ENCODE measurements at places on chromosomes 13 and 19.

GRCh38 chr13:90413548-90413947 is 933.9 kb upstream of the MIR17HG start:
- DNase-seq: no peak

GRCh38 chr13:36082806-36083205 is 48.4 kb downstream of the DCLK1 start:
- no peak for DNase-seq

- DNase-seq: no peak
Measured at GRCh38 chr13:37433086-37433485, 165.5 kb downstream of the POSTN start.

DNA sequence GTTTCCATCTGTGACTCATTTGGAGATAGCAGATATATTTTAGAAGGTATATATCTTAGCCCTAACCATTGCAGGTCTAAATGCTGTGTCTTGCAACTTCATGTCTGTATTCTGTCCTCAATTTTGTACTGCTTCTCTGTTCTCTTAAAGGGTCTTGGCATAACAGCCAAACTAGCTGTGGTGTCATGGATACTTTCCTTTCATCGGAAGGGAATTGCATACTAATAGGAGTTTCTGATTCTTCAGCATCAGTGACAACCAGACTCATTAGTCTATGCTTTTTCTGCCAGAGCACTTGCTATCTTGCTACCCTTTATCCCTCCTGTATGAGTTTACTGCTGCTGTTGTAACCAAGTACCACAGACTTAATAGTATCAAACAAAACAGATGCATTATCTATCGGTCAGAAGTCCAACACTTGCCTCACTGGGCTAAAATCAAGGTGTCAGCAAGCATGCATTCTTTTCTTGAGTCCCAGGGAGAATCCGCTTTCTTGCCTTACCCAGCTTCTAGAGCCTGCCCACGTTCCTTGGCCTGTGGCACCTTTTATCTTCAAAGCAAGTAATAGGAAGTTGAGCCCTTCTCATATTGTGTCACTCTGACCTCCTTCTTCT is 253.1 kb downstream of the HS6ST3 start:
- DNase-seq: no peak

GRCh38 chr13:91544723-91545122 is 146.3 kb downstream of the GPC5 start:
- DNase-seq: no peak

DNA sequence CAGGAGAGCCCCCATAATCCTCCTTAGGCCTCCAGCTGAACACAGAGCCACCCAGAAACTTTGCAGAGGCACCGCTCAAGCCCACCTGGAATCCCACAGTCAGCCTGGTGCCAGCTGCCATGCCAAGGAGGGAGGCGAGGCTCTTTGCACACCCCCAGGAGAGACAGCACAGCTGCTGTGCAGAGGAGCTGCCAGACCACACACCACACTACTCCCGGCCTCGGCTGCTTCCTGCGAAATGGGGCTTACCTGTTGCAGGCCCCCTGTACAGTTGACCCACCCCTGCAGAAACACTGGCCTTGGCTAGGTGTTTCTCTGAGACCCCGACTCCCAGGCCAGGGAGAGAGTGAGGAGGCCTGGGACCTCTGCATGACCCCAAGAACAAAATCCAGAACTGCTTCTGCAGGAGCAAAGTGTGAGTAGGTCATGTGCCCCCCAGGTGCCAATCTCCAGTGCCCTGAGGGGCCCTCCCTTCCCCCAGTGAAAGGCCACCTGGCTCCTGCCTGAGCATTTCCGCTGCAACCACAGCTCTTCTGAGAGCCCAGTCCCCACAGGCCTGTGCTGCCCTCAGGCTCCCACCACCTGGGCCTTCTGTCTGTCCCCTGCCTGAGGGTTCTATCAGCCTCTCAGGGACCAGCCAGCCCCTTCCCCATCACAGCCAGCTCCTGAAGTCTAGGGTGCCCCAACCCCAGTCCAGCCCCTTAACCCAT is 580.4 kb downstream of the UQCRFS1 start:
- DNase-seq: no peak

- no peak for DNase-seq
Measured at GRCh38 chr19:6117534-6117933, 7.2 kb upstream of the RFX2 start.

- no peak for DNase-seq
Measured at GRCh38 chr19:33404506-33405253, 31.2 kb downstream of the CEBPG start.

- no peak for DNase-seq
Measured at GRCh38 chr19:48961051-48961649, 4.0 kb upstream of the FTL start.

DNA sequence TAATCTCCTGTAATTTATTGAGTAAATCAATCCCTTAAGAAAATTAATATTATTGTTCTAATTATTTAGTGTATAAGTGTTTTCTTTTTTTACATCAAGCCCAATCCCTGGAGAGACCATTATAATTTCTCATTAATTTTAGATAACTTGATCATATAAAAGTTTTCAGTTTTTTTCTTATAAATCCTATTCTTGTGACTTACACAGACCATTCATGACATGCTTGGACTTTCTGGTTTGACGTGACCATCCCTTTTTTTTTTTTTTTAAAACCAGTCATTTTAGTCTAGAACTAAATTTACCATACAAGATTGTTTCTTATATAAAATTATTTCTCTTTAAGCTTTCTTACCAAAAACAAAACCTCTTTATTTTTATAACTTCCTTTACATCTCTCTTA is 5.4 kb upstream of the MTRF1 start:
- DNase-seq: no peak

DNA sequence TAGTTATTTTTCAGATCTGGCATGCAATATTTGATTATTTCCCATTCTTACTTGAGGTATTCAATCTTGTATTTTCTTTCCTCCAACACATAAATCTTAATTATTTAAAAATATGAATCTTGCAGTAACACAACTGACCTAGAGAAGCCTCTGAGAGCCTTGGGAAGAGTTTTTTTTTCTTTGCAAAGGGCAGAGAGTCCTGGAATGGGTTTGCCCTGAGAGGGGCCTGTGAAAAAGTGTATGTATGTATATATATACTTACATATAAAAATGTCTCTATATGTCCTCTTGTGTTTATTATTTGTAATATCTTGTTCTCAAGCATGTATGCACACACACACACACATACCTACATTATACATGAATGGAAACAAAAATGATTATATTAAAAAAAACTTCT is 801.2 kb upstream of the SLITRK1 start:
- DNase-seq: no peak

GRCh38 chr13:73998631-73999030 is 135.6 kb downstream of the KLF12 start:
- DNase-seq: no peak

DNA sequence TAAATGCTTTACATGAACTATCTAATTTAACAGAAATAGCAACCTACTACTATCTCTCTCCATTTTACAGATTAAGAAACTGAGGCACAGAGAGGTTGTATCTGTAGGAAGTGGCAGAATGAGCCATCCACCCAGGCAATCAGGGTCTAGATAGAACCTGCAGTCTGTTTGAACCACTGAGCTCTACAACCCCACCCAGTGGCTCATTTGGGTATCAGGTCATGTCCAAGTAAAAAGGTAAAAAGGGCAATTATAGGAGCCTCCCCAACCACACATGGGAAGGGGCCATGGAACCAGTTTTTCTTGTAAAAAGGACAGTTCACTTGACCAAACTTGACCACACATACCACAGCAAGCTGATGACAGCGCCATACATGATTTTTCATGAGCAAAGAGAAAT is 92.9 kb upstream of the SGCG start:
- DNase-seq: no peak

DNA sequence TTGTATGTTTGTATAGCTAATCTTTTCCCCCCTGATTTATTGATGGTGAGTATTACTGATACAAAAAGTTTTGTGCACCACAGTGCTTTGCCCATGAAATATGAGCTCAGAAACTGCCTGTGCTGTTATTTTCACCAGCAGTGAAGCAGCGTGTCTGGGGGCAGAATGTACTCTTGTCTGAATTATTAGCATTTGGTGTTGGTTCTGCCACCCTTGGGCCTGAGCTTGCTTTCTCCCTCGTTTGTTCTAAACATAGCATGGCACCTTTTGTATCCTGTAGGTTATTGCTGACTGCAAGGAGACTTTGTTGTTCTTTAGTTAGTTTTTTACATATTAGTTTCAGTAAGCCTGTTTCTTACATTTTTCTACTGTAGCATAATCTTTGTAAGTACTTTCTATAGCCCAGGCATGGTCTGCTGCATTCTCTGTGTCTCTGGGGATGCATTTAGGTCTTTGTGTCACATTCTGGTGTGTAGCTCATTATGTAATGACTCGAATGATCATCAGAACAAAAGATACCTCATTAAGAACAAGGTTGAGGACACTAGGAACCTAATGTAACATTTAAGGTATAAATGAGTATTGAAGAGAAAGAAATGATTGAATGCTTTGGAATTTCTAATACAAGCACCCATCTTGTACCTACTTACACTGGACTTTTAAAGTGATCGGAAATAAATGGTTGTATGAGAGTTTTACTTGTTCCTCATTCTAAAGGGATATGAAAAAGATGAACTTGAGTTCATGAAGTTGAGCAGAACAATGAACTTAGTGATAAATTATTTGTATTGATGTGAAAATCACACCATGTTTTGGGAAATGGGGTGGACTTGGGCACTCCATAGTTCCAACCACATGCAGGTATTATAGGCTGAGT is 50.3 kb upstream of the GPI start:
- DNase-seq: no peak

GRCh38 chr13:99729745-99730144 is 228.5 kb downstream of the TM9SF2 start:
- no peak for DNase-seq

DNA sequence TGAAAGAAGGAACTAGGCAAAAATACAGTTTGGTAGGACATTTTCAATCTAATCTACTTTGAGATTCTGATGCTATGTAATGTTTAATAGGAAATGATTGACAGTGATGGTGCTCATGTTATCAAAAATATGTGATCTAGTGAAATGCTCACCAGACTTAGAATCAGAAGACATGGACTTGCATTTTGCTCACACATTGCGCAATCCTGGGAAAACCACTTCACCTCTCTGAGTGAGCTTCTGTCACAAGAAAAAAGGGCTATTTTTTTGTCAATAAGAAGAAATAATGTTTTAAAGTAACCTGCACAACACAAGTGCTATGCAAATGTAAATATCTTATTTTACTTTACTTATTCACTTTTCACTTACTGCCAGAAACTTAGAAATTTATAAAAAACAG is 380.9 kb upstream of the HTR2A start:
- no peak for DNase-seq

- no peak for DNase-seq
Measured at GRCh38 chr13:48161530-48162179, 66.8 kb upstream of the MED4 start.

GRCh38 chr19:19032420-19033175 is 719 bp downstream of the SUGP2 start:
- no peak for DNase-seq

- DNase-seq: no peak
Measured at GRCh38 chr13:112159575-112160547, 92.9 kb downstream of the SOX1 start.

- no peak for DNase-seq
Measured at GRCh38 chr13:91719033-91719432, 320.6 kb downstream of the GPC5 start.

DNA sequence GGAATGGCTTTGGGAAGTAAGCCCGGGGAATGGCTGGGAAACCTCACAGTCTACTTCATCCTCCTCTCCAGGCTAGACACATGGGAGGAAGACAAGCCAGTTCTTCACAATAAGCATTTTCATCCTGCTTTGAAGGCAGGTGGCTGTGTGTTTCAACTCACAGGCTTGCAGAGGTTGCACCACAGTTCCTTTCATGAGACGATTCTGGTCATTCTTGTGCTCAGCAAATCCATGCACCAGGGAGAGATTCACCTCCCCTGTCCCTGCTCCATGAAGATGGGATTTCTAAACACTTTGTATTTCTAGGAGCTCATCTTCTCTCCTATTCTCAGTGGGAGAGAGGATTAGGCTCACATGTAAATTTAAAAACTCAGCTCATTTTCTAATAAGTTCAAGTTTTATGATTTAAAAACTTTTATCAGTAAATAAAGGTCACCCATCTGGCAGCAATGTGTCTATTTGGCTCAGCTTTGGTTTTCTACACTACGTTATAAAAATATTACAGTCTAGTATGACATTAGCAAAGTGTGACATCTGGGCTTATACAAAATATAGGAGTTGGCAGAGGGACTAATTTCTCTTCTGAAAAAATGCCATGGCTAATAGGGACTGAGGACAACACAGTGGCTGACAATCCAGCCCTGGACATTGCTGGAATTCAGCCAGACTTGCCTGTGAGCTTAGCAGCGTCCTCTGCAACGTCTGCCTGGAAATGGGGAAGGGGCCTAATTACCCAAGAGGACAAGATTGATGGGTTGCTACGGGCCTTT is 283.2 kb upstream of the SLC10A2 start:
- no peak for DNase-seq

DNA sequence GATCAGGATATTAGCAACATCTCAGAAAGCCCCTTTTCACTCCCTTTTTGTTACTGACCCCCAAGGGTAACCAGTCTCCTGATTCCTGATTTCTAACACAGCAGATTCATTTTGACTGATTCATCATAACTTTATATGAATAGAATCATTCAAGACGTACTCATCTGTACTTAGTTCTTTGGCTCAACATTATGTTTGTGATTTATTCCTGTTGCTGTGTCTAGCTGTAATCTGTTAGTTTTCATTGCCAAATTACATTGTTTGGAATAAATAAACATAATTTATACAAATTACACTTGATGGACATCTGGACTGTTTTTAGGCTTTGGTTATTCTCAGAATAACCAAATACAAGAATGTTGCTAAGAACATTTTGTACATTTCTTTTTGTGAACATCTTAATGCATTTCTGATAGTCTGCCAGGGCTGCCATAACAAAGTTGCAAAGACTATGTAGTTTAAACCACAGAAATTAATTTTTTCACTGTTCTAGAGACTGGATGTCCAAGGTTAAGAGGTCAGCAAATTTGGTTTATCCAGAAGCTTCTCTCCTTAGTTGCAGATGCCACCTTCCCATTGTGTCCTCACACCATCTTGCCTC is 62.8 kb upstream of the EDNRB start:
- DNase-seq: no peak

DNA sequence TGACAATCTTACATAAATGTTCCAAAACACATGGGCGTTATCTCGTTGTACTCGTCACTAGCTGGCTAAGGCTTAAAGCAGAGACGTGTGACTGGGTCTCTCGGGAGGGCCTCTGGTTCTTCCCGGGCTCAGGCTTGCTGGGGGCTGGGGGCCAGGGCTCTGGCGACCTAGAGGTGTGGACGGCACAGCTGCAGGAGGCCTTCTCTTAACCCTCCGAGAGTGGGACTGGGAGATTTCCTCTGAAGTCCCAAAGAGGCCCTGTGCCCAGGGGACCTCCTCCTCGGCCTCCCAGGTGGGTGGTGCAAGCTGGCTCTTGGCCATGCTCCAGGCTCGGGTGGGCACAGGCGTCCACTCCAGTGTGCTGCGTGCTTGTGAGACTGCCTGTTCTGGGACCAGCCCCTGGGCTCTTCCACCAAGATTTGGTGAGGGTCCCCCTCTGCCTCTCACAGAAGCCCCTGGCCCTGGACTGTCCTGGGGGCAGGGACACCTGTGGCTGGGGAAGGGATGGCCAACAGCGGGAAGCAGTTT is 2.2 kb downstream of the CAPS start:
- no peak for DNase-seq

GRCh38 chr13:78602561-78603239 is 652 bp downstream of the POU4F1 start:
- no peak for DNase-seq

- DNase-seq: peak; percentile 78
Measured at GRCh38 chr19:49125025-49125731, 5.8 kb downstream of the PPFIA3 start.
